Activated naive CD4-positive, alpha-beta T cell treated with anti-CD3 and anti-CD28 coated beads, Interleukin-2, amount 50 U/mL, for 16 hours (primary cell): ENCODE measurements at places on chromosomes 11 and 22.

DNA sequence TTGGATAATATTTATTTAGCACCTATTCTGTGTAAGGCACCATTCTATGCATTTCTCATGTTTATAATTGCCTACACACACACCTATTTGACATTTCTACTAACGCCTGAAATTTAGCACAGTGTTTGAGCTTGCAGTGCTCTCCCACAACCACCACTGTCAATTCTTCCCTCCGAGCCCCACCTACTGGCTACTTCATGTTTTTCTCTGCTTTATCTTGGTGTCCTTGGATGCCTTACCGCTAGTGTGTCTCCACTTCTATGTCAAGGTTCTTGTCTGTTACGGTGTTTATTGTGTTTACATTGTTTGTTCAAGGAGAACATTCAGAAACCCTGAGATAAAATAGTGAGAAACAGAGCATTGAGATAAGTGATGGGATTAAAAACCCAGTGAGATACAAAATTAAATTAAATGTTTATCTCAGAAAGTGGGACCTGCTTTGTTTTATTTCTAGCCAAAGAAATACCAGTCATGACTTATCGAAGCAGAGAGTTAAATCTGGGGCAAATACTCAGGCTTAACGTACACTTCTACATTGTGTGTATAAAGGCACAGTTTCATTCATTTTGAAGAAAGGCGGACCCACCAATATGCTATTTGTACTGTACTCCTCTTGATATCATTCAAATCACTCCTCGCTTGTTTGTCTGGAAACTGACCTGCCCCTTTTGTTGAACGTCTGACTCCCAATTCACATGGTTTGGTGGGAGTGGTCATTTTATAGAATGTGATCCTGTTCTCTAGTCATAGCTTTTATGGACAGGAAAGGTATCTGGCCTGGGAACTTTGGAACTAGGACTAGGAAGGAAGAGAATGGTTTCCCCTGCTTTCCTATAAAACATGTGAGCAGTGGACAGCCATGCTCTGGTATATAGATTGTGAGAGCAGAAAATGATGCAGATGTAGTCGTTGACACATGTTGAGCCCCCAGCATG lies 39.2 kb upstream of the SLC36A4 start:
- DNase-seq: no peak

GRCh38 chr11:76365038-76365679 lies 15.8 kb downstream of the THAP12 start:
- DNase-seq: no peak

- DNase-seq: no peak
Observed at GRCh38 chr22:37330200-37331033, 48.1 kb downstream of the CYTH4 start.

- no peak for DNase-seq
Observed at GRCh38 chr11:110003426-110003825, 89.8 kb upstream of the ZC3H12C start.

- no peak for DNase-seq
Observed at GRCh38 chr11:73012121-73012863, 129.8 kb downstream of the FCHSD2 start.

DNA sequence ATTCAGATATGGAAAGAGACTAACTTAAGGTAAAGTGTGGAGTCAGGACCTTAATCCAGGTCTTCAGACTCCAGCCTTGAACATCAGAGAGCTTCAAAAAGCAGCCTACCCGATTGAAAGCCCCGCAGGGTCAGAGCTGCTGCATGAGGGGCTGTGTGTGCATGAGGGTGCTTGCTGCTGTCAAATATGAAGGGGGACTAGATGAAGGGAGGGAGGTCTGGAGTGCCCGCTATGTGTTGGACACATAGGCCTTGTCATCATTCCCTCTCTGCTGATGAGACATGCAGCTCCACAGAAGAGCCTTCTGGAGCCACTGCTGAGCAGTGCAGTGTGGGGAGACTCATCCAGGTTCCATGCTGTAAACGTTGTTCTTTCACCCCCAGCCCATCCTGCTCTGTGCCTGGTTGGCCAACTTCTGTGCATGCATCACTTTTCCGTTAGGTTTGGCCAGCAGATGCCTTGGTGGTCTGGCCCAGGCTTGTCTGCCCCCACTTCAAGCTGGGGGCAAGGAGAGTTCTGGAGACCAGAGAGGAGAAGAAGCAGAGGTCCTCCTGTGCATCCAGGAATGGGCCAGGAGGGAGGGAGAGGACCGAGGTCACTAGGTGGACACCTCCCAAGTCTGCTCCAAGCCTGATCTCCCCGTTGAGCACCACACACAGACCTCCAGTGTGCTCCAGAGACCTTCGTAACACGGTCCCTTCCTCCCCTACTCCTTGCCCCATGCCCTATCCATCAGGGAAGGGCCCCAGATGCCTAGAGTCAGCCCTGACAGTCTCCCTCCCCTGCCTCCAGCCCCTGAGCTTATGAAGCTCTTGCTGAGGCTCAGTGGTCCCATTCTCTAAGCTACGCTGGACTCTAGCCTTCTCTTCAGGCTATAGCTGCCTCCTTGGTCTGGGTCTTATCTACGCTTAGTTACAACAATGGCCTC lies 32.0 kb downstream of the LRRC32 start:
- DNase-seq: no peak

GRCh38 chr22:35445933-35446332 lies 46.0 kb downstream of the MCM5 start:
- no peak for DNase-seq

DNA sequence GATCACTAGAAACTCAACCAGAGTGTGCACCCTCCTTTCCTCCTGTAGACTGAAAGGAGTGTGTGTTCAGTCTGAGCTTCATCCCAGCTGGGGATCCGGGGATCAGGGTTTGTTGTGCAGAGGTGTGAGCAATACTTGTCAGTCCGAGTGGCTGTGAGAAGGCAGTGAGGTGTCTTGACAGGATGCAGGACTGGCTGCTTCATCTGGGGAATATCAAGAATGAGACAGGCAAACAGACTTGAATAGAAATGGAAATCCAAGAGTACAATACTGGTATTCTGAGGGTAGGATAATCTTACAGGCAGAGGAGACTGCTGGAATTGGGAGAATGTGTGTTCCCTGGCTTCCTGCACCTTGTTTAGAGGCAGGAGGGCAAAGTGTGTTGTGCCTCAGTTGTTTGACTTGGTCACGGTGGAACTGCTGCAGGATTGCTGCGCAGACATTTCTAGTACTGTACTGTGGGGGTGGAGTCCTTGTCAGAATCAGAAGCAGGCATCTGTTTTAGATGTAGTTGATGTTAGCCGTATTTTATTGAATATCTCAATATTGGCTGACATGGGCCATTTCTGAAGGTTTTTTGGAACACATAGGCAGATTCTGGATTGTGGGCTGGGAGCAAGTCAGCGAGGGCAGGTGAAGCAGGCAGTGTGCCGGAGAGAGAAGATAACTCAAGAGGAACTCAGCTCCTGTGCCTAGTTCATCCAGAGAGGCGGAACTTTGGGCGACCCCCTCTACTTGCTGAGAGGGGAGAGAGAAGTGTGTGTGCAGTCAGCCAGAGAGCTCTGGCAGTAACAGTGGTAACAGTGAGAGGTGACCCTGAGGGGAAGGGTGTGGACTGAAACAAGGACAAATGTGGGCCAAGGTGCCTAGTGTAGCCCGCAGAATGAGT lies 27.1 kb upstream of the GRK2 start:
- no peak for DNase-seq
